ENCODE measurements at places on chromosomes 11 and 22.

- DNase-seq: no peak
These were observed 5.6 kb upstream of the SYT8 start for GRCh38 chr11:1829039-1829820.

DNA sequence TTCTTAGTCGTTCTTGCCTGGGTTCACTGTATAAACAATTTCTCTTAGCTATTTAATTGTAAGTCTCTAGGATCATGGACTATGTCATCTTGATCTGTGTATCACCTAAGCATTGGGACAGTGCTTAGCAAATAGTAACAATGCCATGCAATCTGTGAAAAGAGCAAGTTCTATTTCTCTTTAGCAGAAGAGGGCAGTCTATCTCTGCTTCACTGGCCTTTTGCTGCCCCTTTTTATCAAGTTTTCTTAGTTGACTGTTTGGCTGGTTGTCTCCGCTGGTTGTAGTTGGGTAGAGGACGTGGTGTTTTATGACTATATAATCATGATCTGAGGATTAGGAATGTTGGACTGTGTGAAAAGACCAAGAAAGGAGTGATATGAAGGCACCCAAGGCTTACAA, 315.0 kb downstream of the JRKL start:
- DNase-seq: no peak

GRCh38 chr11:128398517-128399250, 188.7 kb downstream of the ETS1 start:
- no peak for DNase-seq

- DNase-seq: no peak
These were observed 153.9 kb downstream of the TEAD1 start for GRCh38 chr11:12827929-12828812.

- DNase-seq: no peak
These were observed 76.9 kb upstream of the CTSC start for GRCh38 chr11:88414385-88414861.

- no peak for DNase-seq
These were observed 3.0 kb downstream of the RHOG start for GRCh38 chr11:3837793-3838192.

DNA sequence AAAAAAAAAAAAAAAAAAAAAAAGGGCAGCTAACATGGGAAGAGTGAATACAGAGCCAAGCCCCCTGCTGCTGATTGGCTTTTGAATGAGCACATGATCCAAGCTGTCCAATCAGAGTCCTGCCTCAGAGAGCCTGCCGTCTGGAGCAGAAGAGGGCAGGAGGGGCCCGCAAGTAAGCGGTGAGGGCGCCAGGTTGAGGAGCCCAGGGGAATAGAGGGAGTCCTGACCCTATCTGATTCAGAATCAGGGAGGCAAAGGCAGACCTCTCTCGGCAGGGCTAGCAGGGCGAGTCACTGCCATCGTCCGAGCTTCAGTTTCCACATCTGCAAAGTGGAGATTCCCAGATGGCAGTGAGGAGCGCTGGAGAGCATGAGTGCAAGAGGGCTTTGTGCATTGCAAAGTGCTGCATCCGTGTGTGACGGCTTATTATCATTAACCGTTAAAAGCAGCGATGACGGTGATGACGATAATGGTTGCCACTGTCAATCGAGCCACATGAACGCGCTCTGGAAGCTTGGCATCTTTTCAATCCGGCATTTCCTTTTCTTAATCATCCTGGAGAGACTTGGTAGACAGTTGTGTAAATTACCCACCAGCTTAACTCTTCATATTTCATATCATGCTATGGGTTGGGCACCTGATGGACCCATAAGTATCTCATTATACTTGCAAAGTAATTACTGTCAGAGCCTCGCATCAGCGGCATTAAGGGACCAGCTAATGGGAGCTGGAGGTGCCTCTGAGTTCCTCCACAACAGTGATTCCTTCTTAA, 68.6 kb upstream of the ATXN10 start:
- DNase-seq: no peak

- no peak for DNase-seq
These were observed 3.9 kb upstream of the GCAT start for GRCh38 chr22:37803639-37804351.

DNA sequence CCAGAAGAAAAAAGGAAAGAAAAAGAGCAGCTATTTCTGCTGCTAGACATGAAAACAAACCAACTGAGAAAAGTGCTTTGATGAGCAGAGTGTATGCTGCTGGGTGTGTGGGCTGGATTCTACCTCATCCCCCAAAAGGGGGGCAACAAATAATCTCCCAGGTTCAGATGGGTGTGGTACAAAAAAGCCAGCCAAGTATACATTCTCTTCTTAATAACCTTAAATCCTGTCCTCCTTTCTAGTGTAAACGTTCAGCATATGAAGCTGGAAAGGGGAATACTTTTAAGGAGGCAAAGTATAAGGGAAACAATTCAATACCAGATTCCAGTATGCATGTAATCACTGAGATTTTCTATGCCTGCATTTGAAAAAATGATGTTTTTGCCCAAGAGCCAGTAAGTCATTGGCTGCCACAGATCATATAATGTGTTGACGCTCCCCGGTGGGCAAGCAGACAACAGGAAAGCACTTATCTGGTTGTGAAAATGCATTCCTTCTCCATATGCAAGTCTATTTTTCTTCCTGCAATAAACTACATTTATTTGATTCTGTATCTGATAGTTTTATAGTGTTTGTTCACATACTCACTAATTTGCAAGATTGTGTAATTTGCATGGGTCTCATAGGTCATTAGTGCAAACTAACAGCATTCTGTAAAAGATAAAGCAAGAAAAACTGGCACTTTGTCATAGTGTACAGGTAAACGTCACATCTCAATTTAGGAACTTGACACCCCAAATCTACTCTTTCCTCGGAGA, 201.1 kb downstream of the CADM1 start:
- DNase-seq: no peak

DNA sequence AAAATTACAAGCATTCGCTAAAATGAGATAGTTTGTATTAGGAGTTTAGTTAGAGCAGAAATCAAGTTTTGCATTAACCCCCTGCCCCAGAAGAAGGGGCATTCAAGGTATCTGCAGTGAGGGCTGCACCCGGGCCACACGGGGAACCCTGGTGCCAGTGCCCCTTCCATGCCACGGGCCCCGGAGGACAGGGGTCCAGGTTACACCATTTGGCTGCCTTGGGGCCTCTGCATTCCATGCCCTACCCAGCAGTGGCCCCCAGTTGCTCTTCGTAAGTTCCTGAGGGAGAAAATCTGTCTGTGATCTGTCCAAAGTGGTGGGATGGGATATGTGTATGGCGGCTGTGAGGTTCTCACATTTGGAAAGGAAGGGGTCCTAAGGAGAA, 16.8 kb upstream of the PANX2 start:
- DNase-seq: no peak

DNA sequence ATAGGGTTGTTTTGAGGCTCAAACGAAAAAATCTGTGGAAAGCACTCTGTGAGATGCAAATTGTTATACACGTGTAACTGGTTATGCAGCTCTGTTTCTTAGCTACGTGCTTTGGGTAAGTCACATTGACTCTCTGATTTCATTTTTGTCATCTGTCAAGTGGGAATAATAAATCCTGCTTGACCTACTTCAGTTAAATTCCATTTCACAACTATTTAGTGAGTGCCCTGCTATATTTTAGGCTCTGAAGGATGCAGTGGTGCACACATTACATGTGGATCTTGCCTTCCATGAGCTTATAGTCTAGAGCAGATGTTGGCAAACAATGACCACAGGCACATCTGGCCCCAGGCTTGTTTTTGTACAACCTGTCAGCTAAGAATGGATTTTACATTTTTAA, 133.6 kb upstream of the PLET1 start:
- DNase-seq: no peak

GRCh38 chr22:50699756-50700386, 27.2 kb downstream of the SHANK3 start:
- DNase-seq: no peak

DNA sequence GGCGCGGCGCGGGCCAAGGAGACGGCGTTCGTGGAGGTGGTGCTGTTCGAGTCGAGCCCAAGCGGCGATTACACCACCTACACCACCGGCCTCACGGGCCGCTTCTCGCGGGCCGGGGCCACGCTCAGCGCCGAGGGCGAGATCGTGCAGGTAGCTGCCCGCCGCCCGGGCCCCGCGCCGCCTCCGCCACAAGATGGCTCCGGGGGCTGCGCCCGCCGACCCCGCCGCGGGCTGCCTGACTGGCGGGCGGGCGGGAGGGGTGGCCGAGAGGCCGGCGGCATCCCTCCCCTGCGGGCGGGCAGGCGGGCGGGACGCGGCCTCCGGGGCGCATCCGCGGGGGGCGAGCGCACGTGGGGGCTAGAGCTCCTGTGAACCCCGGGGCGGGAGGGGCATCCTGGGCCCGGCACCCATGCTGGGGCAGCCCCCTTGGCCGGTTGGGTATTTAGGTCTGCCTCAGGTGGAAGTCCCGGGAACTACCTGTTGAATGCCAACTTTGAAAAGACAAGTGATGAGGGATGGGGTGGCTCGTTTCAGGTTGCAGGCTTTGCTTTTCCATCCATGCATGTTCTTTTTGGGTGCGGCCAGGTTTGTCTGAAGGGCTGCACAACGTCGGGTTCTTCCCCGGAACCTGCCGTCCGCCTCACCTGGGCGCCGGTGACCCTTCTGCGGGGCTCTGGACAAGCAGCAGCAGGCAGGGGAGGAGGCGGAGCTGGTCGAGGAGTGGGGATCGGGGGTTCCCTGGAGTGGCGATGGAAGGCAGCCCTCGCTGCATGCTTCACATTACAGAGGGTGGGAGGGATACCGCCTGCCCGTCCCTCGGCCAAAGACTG, 760 bp downstream of the ZNRF3 start:
- no peak for DNase-seq

- no peak for DNase-seq
These were observed 84.1 kb downstream of the PDE2A start for GRCh38 chr11:72589802-72590761.

- DNase-seq: no peak
These were observed 166.8 kb downstream of the NTM start for GRCh38 chr11:131537196-131537595.

DNA sequence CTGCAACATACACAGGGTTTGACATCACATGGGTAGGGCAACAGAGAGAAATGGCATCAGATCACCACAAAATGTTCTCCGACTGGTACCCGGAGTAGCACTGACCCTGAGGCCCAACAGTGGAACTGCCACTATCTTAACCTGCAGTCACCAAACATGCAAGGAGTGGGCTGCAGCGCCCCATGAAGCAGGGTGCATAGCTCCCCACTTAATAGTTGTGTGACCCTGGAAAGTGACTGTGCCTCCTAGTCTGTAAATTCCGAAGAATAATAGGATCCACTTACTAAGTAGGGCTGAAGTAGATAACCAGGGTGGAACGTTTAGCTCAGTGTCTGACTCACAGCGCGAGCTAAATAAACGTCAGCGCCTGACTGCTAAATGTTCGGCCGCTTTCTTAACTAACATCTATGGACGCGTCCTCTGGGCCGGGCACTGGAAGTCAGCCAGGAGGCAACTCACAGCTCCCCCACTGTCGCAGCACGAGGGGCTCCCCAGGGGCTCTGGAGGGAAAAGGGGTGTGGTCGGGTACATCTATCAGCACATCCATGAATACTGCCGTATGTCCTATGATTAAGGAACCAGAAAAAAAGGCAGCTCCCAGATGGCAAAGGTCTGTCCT, 777 bp downstream of the LTO1 start:
- DNase-seq: no peak

DNA sequence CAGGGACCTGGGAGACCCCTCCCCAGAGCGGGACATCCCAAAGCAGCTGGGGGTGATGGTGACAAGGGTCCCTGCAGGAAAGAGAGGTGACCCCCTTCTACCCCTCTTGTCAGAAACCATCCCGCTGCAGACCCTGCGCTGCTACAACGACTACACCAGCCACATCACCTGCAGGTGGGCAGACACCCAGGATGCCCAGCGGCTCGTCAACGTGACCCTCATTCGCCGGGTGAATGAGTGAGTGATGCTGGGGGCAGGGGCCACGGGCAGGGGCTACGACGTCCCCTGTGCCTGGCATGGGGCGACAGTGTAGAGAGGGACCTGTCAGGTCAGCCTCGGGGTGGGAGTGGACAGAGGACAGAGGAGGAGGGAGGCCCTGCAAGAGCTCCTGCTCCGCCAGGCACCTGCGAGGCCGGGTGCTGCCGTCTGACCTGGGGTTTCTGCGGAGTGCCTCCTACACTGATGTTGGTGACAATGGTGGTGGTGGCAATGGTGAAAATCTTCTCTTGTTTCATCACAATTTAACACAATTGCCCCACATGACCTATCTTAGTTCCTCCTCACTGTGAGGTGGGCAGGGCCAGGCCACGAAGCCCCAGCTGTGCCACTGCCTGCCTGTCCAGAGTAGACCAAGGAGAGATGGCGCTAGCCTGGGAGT, 9.8 kb downstream of the CSF2RB start:
- no peak for DNase-seq

GRCh38 chr11:134260983-134261382, 7.6 kb downstream of the ACAD8 start:
- DNase-seq: no peak

GRCh38 chr22:46162771-46163556, 12.6 kb downstream of the PPARA start:
- DNase-seq: no peak

DNA sequence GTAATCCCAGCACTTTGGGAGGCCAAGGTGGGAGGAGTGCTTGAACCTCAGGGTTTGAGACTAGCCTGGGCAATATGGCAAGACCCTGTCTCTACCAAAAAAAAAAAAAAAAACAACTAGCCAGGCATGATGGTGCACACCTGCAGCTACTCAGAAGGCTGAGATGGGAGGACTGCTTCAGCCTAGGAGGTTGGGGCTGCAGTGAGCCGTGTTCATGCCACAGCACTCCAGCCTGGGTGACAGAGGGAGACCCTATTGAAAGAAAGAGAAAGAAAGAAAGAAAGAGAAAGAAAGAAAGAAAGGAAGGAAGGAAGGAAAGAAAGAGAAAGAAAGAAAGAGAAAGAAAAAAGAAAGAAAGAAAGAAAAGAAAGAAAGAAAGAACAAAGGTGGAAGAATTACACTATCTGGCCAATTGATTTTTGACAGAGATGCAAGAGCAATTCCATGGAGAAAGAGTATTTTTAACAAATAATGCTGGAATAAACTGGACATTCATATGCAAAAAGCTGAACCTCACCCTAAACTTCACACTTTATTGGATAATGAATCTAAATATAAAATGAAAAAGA, 33.9 kb upstream of the SLC25A1 start:
- DNase-seq: no peak

GRCh38 chr22:27686534-27686933, 115.0 kb downstream of the MN1 start:
- peak; percentile 42 for DNase-seq

GRCh38 chr11:113417428-113417827, 29.8 kb downstream of the ANKK1 start:
- DNase-seq: no peak

Measured in amygdala (tissue), 56 donors.